ENCODE measurements at places on chromosomes 6 and 20.

DNA sequence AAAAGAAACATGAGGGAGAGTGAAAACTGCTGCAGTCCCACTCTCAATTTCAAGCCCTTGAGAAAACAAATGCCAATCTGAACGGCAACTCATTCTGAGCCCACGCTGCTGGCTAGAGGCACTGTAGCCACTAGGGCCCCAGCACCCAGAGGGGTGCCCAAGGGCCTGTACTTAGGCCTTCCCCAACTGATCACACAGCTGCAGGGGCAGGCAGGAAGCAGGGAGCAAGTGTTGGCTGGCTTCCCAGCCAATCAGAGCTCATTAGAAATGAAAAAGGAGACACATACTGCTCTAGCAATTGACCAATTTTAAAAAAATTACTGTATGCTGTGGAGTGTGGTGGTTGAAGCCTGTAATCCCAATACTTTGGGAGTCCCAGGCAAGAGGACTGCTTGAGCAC lies 3.7 kb upstream of the BEND3 start:
- DNase-seq, result no peak

- DNase-seq, result no peak
These were observed 12.8 kb upstream of the KHDRBS2 start for GRCh38 chr6:62298745-62299392.

DNA sequence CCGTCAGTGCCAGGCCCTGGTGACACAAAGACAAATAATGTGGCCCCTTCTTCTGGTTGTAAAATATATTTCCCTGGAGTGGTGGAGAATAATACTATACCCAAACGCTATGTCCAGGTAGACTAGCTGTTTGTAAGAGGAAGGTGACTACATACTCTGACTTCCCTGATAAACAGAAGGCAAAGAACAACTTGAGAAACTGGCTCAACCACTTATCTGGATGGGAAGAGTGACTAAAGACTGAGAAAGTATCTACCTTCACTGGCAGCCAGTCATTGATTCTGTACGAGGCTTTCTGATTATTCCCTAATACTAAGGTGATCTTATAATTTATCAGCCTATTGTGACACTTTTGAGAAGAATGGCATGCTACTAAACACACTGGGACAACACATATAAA lies 569.7 kb downstream of the EPHA7 start:
- no peak for DNase-seq

- no peak for DNase-seq
These were observed 59.1 kb downstream of the RIPOR3 start for GRCh38 chr20:50632236-50632635.

GRCh38 chr6:138275976-138276375 lies 57.7 kb upstream of the PBOV1 start:
- DNase-seq, result no peak

DNA sequence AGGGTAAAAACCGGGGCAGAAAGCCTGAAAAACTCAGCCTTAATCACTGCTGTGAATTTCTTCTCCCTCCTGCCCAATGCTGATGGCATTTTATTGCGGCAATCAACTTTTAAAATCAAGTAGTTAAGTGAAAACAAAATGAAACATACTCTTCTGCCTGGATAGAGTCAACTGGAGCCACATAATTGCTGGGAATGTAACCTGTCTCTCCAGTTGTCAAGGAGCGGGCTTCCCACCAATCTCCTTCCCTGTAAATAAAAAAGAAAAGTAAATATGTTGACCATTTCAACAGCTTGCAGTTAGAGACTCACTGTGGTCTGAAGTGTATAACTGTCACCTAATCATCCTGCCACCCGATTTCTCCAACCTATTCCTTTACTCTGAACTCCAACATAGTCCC lies 102.1 kb upstream of the TRAF3IP2 start:
- no peak for DNase-seq

Data from stimulated activated CD4-positive, alpha-beta T cell treated with anti-CD3 and anti-CD28 coated beads, Interleukin-2, amount 100 ng/mL, for 24 hours (primary cell).